ENCODE measurements at places on chromosomes 3 and 15.

- DNase-seq = no peak
These were observed 62.7 kb downstream of the USP13 start for GRCh38 chr3:179715582-179715981.

DNA sequence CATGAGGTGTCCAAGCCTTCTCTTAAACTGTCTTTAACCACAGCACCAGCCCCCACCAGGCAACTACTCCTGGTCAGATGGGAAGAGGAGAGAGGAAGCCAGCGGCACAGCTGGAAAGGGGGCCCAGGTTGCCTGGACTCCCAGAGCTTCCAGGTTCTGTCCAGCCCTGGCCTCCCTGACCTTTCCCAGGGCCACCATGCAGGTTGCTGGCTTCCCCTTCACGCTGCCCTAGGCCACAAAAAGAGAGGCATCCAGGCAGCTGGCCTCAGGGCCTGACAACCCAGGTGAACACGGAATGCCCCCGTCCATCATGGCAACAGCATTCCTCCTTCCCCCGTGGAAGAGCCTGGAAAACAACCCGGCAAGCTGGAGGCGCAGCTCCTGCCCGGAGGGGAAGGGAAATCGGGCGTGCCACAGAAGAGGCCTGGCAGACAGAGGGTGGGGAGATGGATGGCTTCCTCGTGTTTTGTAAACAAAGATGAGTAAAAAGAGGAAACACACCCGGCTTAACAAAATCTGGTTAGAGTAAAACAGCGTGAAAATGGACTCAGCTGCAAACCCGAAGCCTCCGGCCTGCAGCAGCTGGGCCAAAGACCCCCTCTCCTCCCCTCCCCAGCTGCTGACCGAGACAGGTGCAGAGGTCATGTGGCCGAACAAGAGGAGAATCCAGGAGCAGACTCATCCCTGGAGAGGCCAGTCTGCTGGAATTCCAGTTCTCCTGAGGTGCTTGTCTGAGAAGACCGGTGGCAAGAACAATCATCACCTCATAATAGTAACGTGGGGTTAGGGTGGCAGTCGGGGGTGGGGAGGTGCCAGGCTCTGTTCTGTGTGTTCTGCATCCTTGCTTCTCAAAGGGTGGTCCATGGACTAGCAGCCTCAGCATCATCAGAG, 15.5 kb downstream of the BMF start:
- no peak for DNase-seq

- no peak for DNase-seq
These were observed 20.8 kb upstream of the APH1B start for GRCh38 chr15:63256433-63257274.

- no peak for DNase-seq
These were observed 810.2 kb downstream of the TUSC7 start for GRCh38 chr3:117519776-117520175.

DNA sequence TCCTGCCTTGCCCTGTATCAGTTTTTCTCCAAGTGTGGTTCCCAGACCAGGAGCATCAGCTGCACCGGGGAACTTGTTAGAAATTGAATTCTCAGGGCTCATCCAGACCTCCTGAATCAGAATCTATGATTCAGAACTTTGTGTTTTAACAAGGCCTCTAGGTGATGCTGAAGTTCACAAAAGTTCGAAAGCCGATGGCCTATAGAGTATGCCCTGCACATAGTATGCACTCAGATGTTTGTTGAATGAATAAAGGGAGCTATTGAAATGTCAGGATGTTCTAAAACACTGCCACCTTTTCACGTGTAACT, 664 bp upstream of the LARP6 start:
- DNase-seq = no peak

DNA sequence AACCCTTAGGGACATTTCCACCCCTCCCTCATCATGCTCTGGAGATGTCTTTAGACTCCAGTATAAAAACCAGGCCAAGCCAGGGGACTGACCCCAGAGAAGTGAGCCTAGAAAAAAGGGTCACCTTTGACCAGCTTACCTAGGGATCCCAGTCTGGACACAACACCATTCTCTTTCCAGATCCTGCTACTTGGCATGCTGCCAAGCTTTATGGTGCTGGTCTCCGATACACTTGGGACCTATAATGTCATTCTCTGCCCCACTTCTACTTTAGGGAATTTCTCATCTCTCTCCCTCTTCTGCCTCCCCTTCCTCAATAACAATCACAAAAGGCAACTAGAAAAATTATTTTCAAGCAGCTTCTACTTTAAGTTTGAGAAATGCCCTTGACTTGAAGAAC, 124.4 kb downstream of the LRRN1 start:
- no peak for DNase-seq

- DNase-seq = no peak
These were observed 985 bp downstream of the TRPC1 start for GRCh38 chr3:142724682-142725356.

- DNase-seq = no peak
These were observed 20.3 kb downstream of the CSRNP1 start for GRCh38 chr3:39133093-39133490.

GRCh38 chr3:127458696-127459604, 131.6 kb downstream of the TPRA1 start:
- no peak for DNase-seq

Data from stimulated activated CD4-positive, alpha-beta T cell treated with anti-CD3 and anti-CD28 coated beads, Interleukin-1b, Interleukin-23, amount 100 ng/mL, for 1 hour (primary cell).